ENCODE measurements at places on chromosomes 7 and 10. TPM values are rescaled to one million over a fixed set of nuclear protein-coding genes. Genes with fewer than 3 reads are reported as not detected.

- H3K4me3 ChIP-seq: no peak overlapping the region
- no peak for DNase-seq
- H3K27me3 ChIP-seq: no peaks in the 10 kb centered on the region
Observed at GRCh38 chr10:50381642-50382041, 130.3 kb upstream of the ASAH2 start.

DNA sequence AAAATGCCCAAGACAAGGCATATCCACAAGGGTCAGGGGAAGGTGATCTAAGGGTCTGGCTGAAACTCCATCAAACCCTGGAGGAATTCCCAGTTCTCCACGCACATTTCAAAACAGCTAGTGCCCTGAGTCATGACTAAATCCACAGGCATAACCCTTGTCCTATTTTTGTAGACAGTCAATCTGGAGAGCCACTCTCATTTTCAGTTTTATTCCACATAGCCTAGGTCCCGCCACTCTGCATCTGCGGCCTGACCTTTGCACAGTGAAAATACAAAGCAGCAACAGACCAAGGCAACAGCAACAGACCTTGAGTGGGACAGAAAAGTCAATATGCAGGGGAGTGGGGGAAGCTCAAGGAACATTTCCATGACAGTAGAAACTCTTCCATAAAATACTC lies 201.4 kb upstream of the NPVF start:
- no peaks in the 10 kb centered on the region for H3K4me1 ChIP-seq
- H3K27ac ChIP-seq: no peak overlapping the region
- H3K36me3 ChIP-seq: no peaks in the 10 kb centered on the region
- DNase-seq: no peak

GRCh38 chr7:70762696-70763095 lies 369.2 kb upstream of the GALNT17 start:
- no peak overlapping the region for H3K4me3 ChIP-seq
- H3K36me3 ChIP-seq: peaks cover 5% of the 10 kb centered on the region
- DNase-seq: no peak
- no peaks in the 10 kb centered on the region for H3K27me3 ChIP-seq
- H3K4me1 ChIP-seq: peaks cover 14% of the 10 kb centered on the region

CALHM3 gene
- not detected for total RNA-seq

All from activated CD8-positive, alpha-beta memory T cell treated with anti-CD3 and anti-CD28 coated beads, Interleukin-2, amount 10 ng/mL, durations not matched to agents 7 days and 5 days (primary cell).